ENCODE measurements at places on chromosomes 2 and 18.

- no peak for DNase-seq
Measured at GRCh38 chr2:27122791-27123190, 824 bp upstream of the ABHD1 start.

- DNase-seq, result no peak
Measured at GRCh38 chr2:227163998-227164762, at the start of the genes COL4A3 and COL4A4. Gene COL4A3, plus strand, starts transcription at chr2:227164624. Its CDS starts 103 bp downstream, at chr2:227164727. Gene COL4A4, minus strand, starts transcription at chr2:227164205. Its CDS starts 16,722 bp downstream, at chr2:227147483.

- DNase-seq, result no peak
Measured at GRCh38 chr2:23843051-23843976, 83.6 kb downstream of the ATAD2B start.

GRCh38 chr2:224426656-224427055 lies 24.7 kb upstream of the FAM124B start:
- no peak for DNase-seq

- no peak for DNase-seq
Measured at GRCh38 chr18:27887711-27888495, 289.0 kb downstream of the CDH2 start.

DNA sequence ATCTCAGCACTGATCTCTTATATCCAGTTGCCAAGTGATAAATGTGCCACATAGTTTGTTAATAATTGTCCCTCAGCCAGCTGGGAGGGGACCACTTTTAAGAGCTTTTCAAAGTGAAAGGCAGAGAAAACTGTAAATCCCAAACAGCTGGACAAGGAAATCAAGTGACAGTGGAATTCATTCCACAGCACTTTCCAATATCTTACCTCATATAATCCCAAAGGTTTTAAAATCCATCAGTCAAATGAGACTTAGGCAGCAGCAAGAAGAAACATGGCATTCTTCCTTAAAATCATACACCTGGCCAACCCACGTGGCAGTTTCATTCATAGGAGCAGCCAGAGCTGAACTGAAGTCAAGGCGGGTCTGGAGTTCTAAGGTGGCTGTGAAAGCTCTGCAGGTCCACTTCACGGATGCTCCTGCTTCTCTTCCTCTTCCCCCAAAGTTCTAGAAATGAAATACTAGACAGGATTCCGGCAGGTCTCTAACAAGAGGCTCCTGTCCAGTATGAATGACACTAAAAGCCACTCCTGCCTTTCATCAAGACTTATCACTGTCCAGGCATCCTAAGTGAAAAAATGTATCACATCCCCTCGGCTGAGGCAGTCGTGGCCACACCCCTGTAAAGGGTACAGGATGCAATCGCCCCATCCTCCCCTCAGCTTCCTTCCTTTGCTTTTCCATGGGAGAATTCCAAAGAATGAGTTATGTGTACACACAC lies 190.4 kb upstream of the STK17B start:
- no peak for DNase-seq

DNA sequence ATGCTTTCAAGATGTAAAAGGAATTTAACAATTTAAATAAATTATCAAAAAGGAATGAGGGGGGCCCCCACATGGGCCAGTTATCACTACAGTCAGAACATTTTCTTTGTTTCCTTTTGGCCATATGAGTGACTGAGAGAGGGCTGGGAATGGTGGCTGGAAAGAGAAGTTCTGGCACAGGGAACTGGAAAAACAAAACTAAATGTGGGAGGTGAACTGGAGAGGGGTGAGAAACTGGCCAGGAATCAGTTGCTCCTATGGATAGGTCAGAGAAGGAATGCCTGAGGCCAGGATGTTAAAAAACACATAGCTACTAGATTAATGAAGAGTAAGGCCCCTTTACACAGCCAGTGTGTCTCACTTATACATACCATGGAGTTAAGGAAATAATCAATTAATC lies 121.0 kb downstream of the RBMS1 start:
- DNase-seq, result no peak

GRCh38 chr18:46466234-46467160 lies 190.5 kb downstream of the LOXHD1 start:
- DNase-seq, result no peak

DNA sequence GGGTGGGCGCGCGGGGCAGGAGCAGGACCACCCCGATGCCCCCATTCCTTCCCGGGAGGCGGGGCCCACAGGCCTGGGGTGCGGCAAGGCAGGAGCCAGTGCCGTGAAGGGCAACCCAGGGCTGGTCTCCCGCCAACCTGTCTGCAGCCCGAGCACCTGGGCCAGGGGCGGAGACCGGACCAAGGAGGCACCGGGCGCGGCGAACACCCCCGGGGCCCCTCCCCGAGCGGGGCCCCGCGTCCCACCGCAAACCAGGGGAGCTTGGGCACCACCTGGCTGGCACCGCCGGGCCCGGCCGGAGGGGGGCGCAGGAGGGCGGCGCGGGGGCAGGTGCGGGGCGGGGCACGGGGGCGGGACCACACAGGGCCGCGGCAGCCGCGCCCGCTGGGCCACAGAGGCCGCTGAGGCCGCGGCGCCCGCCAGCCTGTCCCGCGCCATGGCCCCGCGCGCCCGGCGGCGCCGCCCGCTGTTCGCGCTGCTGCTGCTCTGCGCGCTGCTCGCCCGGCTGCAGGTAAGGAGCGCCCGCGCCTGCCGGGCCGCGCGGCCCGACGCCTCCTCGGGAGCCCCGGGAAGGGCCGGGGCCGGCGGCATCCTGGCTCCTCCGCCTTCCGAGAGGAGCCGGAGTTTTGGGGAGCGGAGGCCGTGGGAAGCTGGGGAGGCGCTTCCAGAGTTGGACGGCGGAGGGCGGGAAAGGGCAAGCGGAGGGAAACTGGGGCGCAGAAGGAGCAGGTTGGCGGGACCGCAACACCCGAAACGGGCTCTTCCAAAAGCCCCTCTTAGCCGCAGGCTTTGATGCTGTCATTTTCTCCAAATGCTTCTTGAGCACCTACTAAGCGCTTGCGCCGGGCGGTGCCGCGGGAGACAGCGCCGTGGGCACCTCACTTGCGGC lies at the start of gene TNFRSF11A:
TSS of gene TNFRSF11A (plus strand) at position 394 of the 889 bp plus-strand sequence. CDS start at position 437, 43 bp downstream.
- peak; percentile 45 for DNase-seq

GRCh38 chr18:42310956-42311355 lies 355.9 kb downstream of the PIK3C3 start:
- no peak for DNase-seq

GRCh38 chr2:217551252-217551899 lies 451.4 kb downstream of the TNS1 start:
- DNase-seq, result no peak

DNA sequence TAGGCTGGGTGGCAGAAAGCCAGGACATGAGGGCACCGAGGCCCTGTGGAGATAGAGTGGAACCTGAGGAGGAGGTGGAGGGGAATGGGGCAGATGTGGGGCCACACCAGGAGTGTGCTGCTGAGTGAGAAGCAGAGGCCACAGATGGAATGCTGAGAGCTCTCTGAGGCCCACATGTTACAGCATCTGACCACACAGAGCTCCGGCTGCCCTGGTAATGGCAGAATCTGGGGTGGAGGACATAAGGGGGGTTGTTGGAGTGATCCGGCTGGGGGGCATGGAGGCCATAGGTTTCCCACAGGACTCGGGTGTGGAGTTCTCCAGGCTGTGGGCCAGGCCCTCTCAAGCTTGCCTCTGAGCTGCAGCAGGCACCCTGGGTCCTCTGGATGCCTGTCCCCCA lies 3.8 kb downstream of the MZT2B start:
- DNase-seq, result no peak

DNA sequence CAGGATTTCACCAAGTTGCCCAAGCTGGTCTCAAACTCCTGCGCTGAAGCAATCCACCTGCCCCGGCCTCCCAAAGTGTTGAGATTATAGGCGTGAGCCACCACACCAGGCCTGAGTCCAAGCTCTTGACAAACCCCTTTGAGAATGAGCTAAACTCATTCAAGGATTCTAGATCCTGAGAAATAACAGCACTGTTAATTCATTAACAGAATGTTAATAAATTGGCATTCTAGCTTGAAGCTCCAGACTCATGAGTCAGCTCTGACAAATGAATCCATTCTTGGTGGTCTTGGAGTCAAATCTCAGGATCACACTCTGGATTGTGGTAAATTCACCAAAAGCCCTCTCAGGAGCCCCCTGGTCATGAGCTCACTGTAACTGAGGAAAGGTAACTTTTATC lies 1.8 kb downstream of the NARS1 start:
- DNase-seq, result no peak

Data from activated CD4-positive, alpha-beta T cell treated with anti-CD3 and anti-CD28 coated beads for 1 hour (primary cell).